RPMI7951 (cell line): ENCODE measurements at places on chromosomes 6 and 20. TPM values are rescaled to one million over a fixed set of nuclear protein-coding genes. Genes with fewer than 3 reads are reported as not detected.

The KIF6 gene
- 2.6 and 4.9 TPM in 2 replicates for total RNA-seq

The LINC00237 gene
- total RNA-seq: not detected in 2 replicates

The TRIM10 gene
- not detected in 2 replicates for total RNA-seq

The F13A1 gene
- not detected in 2 replicates for total RNA-seq

The PGC gene
- total RNA-seq: not detected in 2 replicates

The BIRC7 gene
- total RNA-seq: not detected in 2 replicates

The PLEKHG1 gene
- total RNA-seq: under 0.01 and 0.12 TPM in 2 replicates

The SLA2 gene
- not detected in 2 replicates for total RNA-seq

The TRIM31 gene
- total RNA-seq: not detected in 2 replicates

The DNMT3B gene
- total RNA-seq: 6.8 TPM in 2 replicates

The GABRR1 gene
- total RNA-seq: not detected in 2 replicates

The PPP1R11 gene
- total RNA-seq: 65.1 and 65.7 TPM in 2 replicates

The CCN5 gene
- total RNA-seq: not detected in 2 replicates

The PDE7B gene
- total RNA-seq: 4.5 and 4.9 TPM in 2 replicates

The DEFB124 gene
- total RNA-seq: not detected in 2 replicates

The NFATC2 gene
- 3.0 and 3.4 TPM in 2 replicates for total RNA-seq

The PPP1R16B gene
- total RNA-seq: under 0.01 TPM in 2 replicates

The FOXA2 gene
- total RNA-seq: not detected in 2 replicates

The TNFRSF21 gene
- total RNA-seq: 160 and 181 TPM in 2 replicates

The MOXD1 gene
- total RNA-seq: 96.5 and 109 TPM in 2 replicates

The TENT5A gene
- 14.8 and 15.5 TPM in 2 replicates for total RNA-seq

The C20orf144 gene
- 0.24 and 0.39 TPM in 2 replicates for total RNA-seq

The TCFL5 gene
- total RNA-seq: 13.7 and 16.2 TPM in 2 replicates

The RAD21L1 gene
- 0.98 and 1.4 TPM in 2 replicates for total RNA-seq

The ERVFRD-1 gene
- not detected in 2 replicates for total RNA-seq

The MAS1L gene
- total RNA-seq: not detected in 2 replicates

The NOTCH4 gene
- 2.6 and 4.8 TPM in 2 replicates for total RNA-seq

The SLC22A16 gene
- not detected in 2 replicates for total RNA-seq

The TREM1 gene
- 2.0 TPM in 1 of 2 replicates, not detected in the other for total RNA-seq

The TTK gene
- 122 and 146 TPM in 2 replicates for total RNA-seq

The RAB44 gene
- total RNA-seq: not detected in 2 replicates

The TMEM200A gene
- 26.3 and 30.9 TPM in 2 replicates for total RNA-seq

The ARMC12 gene
- total RNA-seq: not detected in 2 replicates
